ENCODE measurements at places on chromosomes 1 and 21.

DNA sequence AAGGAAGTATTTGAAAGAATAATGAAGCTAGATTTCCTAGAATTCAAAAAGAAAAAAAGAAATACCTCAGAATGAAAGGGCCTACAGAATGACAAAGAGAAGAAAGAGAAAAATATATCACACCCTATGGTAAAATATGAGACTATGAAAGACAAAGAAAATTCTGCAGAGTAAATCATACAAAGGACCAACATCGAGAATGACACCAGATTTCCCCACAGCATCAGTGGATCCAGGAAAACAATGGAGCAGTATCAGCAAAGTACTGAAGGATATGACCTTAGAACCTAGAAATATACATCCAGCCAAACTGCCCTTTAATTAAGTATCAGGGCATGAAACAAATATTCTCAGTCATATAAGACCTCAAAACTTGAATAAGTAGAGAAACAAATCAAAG is 21.2 kb upstream of the IFNAR2 start:
- DNase-seq: no peak

DNA sequence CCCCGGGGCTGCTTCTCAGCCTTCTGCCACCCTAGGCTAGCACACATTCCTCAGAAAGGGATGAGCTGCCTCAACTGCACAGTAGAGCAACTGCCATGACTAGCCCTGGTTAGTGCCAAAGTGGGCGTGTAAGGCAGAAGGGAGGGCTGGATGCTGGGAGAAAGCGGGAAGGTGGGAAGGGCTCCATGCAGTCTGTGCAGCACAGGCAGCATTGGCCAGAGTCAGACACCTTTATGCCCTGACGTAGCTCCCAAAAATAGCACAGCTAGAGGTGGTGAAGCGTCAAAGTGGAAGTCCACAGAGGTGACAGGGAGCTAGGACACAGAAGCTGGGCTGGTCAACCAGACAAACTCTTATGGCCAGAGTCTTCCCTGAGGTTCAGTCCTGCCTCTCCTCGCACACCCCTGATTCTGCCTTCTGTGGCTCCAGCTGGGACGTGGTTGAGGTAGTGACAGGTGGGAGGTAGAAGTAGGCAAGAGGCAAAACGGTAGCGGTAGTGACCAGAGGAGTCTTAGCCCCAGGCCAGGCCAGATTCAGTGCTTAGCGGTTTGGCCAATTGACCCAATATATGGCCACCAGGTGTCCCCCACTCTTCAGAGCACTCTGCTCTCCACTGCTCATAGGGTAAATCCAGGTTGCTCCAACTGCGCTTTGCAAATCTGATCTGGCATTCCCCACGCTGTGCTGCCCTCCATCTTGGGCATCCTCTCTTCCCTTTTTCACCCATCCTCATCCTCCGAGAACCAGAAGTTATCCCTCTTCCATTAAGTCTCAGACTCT is 45.6 kb downstream of the DDX20 start:
- DNase-seq: no peak

GRCh38 chr1:99570486-99571089 is 75.3 kb upstream of the PALMD start:
- DNase-seq: no peak

- no peak for DNase-seq
Observed at GRCh38 chr1:230271300-230272035, 154.7 kb downstream of the PGBD5 start.

GRCh38 chr21:35606146-35606545 is 454.2 kb downstream of the SETD4 start:
- DNase-seq: no peak

DNA sequence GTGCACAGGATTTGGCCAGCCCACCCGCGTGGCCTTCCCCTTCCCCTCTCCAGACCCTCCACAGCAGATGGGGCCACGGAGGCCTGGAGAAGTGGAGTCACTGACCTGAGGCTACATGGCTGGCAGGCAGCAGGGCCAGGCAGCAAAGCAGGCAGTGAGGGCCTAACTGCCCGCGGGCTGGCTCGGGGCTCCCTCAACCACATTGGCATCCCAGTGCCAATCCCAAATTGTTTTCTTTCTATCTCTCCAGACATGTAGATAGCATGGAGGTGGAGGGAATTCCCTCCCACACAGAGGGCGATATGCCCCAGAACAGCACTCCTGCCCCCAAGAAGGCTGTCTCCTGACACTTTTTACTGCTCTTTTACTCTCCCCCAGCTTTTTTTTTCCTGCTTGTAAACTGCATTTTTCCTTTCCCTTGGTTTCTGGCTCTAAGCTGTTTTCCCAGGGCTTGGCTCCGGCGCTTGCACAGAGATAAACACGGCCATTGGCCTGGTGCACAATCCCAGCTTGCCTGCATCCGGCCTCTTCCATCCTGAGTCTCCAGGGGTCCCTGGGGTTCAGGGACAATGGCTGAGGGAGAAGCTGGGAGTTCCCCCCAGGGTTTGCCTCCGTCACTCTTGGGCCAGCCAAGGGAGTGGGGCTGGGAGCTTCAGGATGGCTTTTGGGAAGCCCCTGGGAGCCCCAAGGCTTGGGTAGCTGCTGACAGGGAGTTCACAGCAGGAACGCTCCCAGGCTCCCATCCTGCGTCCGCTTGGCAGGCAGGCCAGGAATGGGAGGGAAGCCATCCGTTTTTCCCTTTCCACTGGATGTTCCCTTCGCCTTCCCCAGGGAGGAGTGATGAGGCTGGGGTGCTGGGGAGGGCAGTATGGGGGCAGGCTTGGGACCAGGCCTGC is 7.0 kb downstream of the EPHX1 start:
- DNase-seq: no peak

GRCh38 chr1:82597649-82598048 is 796.9 kb downstream of the ADGRL2 start:
- DNase-seq: no peak

GRCh38 chr1:11341901-11342552 is 69.0 kb downstream of the UBIAD1 start:
- no peak for DNase-seq

GRCh38 chr1:201739492-201740085 is 89.4 kb upstream of the IPO9 start:
- DNase-seq: no peak

DNA sequence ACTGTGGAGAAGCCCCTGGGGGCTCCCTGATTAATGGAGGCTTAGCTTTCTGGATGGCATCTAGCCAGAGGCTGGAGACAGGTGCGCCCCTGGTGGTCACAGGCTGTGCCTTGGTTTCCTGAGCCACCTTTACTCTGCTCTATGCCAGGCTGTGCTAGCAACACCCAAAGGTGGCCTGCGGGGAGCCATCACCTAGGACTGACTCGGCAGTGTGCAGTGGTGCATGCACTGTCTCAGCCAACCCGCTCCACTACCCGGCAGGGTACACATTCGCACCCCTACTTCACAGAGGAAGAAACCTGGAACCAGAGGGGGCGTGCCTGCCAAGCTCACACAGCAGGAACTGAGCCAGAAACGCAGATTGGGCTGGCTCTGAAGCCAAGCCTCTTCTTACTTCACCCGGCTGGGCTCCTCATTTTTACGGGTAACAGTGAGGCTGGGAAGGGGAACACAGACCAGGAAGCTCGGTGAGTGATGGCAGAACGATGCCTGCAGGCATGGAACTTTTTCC is 24.8 kb downstream of the PCSK9 start:
- DNase-seq: no peak

DNA sequence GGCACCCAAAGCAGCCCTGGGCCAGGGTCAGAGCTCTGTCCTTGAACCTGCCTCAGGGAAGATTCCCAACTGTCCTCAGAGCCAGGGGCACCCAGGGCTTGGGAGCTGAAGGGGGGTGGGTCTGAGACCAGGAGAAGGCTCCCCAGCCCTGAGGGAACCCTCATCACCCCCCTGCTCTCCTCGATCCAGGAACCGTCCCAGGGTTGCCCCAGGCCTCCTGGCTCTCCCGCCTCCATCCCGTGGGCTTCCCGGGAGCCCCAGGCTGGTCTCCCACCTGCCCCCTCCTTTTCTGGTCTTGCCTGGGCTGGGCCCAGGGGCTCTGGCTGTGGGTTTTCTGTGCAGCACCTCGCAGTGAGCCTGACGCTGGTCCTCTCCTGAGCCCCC is 6.7 kb upstream of the SAMD11 start:
- no peak for DNase-seq

GRCh38 chr1:180194546-180195207 is 35.4 kb upstream of the LHX4 start:
- DNase-seq: no peak

GRCh38 chr21:37184784-37185593 is 82.1 kb downstream of the VPS26C start:
- no peak for DNase-seq

DNA sequence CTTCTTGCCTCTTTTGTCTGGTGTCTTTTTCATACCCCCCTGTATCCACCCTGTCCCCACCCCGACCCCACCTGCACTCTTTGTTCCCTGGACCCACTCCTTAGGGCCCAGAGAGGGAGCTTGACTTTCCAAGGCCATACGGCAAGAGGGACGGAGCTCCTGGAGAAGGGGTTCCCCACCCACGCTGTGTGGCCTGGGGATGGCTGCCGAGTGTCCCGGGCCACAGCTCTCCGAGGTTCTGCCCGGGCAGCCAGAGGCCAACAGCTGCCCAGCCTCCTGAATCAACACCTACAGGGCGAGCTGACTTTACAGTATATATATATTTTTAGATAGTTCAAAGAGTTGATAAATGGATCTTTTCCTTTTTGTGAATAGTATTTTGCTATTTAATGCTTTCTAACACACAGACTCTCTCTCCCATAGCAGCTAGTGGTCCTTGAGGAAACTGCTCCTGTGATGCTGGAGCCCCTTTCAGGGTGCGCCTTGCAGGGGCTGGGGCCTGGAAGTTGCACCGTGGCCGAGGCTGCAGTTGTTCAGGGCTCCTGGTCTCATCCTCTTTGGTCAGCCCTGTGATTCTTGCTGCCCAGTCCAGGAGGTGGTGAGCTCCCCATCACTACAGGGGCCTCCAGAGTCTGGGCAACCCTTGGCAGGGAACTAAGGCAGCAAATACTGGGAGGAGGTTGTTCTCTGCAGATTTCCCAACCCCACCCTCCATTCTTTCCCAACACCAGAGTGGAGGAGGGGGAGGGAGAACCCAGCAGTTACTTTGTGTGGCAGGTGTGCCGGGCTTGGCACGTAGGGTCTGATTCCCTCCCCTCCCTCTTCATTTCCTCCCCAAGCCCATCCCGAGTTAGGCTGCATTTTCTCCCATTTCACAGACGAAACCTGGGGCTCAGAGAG is 321.6 kb downstream of the PTPRU start:
- DNase-seq: no peak

- no peak for DNase-seq
Observed at GRCh38 chr1:215474940-215475339, 92.2 kb upstream of the KCTD3 start.

DNA sequence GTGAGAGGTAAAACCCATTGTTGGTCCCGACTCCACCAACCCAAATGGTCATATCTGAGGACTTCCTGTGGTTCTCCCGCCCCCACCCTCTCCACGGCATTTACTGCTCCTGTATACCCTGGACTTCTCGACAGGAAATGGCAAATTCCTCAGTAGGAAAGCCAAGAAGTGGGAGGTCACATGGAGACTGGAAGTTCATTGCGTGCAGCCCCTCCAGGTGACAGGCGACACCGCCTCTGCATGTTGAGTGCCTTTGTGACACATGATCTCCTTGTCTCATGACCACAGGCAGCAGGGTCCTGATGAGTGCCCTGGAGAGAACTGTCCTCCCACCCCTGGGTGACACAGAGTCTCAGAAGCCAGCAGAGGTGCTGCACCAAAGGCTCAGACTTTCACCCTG is 24.2 kb downstream of the ERG start:
- DNase-seq: no peak

DNA sequence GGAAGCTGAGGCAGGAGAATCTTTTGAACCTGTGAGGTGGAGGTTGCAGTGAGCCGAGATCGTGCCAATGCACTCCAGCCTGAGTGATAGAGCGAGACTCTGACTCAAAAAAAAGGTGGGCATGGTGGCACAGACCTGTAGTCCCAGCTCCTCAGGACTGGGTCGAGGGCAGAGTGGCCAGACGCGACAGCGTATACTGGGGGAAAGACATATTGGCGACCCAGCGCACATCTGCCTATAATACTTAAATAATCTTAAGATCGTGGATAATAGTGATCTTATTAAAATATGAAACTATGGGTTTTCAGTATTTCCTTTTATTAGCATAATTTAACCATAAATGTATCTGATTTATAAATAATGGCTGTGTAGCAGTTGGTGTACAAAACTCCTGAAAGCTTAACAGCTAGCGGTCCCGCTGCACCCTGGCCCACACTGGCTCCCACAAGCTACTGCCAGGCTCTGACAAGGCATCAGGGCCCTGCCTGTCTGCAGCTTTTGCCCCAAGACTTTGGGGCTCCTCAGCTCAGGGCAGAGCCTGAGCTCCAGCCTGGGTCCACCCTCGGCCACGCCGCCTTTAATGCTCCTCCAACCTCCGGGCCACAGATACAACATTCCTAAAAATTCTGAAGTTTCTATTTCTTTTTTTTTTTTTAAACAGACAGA is 2.7 kb upstream of the AURKAIP1 start:
- no peak for DNase-seq

DNA sequence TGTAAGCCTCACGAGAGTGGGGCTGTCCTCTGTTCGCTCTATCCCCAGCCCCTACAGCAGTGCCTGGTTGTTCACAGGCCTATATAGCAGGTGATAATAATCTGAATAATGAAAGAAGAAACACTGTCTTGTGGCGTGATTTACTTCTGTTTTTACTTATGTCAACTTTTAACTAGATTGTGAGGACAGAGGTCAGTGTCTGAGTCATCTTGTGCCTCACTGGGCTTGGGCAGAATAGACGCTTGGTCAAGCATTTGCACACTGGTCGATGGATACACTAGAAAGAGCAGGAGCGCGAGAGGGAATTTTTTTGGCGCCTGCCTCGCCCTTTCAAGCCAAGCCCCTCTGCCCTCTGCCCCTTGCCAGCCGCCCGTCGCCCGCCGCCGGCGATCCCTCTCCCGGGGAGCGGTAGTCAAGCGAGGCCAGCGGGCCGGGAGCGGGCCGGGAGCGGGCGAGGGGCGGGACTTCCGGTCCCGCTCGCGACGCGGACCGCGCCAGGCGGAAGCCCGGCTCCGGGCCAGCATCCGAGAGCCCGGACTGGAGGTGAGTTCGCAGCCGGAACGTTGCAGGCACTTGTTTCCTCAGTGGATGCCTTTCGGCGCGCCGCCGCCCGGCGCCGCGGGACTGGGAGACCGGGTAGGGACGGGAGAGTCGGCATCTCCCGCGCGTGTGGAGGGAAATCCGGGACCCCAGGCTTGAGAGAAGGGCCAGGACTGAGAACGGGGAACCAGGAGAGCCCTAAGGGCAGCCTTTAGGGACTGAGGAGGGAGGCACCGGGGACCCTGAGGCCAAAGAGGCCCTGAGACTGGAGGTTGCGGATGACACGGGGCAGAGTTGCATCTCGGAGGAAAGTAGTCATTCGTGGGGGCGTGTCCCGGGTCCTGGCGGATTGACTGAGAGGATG is at the start of gene DISP1:
Gene DISP1 (plus strand): TSS at position 504 of the 904 bp plus-strand sequence. CDS start 127,785 bp downstream, outside the sequence.
- DNase-seq: peak; percentile 35

Data from HS-27A (cell line).